ENCODE measurements at places on chromosomes 2 and 18.

GRCh38 chr2:23524261-23524706 lies 139.3 kb downstream of the KLHL29 start:
- DNase-seq, result no peak

GRCh38 chr2:238444242-238444641 lies 17.5 kb downstream of the ASB1 start:
- no peak for DNase-seq

- no peak for DNase-seq
These were observed 65.0 kb upstream of the MMADHC start for GRCh38 chr2:149652526-149652925.

GRCh38 chr2:60094450-60094929 lies 459.0 kb downstream of the BCL11A start:
- DNase-seq, result no peak

GRCh38 chr2:175957845-175958244 lies 44.2 kb downstream of the LNPK start:
- no peak for DNase-seq

GRCh38 chr2:106115250-106115649 lies 78.9 kb downstream of the UXS1 start:
- no peak for DNase-seq

- DNase-seq, result no peak
These were observed 306.7 kb upstream of the MMADHC start for GRCh38 chr2:149894226-149894625.

DNA sequence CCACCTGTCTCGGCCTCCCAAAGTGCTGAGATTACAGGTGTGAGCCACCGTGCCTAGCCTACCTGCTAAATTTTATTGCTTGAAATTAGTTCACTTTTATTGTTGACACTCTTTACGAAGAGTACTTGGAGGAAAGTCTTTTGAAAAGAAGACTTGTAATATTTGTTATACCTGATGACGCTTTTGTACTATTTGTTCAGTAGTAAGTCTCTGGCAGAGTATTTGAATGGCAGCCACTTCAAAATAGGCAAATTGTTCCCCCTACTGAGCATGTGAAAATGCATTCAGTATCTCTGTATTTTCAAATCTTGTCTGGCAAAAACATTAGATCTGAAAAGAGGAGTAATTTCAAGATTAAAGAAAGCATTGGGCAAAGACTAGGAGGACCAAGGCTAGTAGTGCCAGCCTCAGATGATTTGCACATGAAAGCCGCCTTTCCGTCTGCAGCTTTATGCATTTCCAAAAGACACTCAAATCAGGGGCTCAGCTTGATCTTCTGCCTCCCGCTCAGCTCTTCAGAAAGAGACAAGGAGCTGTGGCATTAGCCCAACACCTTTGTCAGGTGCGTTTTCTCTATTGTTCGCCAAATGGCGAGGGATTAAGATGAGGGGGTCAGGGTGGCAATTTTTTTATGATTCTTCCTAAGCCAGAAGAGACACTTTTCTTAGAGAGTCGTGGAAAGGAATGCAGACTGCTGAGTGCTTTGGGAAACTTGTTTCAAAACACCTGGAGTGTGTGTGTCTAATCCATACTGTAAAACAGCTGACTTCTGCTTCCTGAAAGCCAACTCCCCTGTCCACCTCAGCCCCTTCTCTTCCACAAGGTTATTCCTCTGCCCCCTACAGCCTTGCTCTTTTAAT lies 18.8 kb upstream of the FOXI3 start:
- no peak for DNase-seq

- no peak for DNase-seq
These were observed 164.3 kb downstream of the TWIST2 start for GRCh38 chr2:239012228-239012627.

DNA sequence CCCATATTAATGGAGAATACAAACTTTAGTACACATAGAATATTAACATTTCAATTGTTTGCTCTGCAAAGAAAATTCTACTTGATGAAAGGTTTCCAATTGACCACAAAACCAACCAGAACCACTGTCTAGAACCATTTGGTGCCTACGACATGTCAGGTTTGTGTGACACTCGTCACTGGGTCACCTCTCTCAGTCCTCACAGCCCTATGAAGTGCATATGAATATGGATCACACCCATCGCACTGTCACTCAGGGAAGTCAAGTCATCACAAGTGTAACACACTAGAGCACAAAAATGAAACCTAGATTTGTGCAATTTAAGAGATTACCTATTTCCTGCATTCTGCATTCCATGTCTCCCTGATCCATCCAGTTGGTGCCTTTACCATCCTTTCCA lies 43.7 kb downstream of the PTPN2 start:
- no peak for DNase-seq

DNA sequence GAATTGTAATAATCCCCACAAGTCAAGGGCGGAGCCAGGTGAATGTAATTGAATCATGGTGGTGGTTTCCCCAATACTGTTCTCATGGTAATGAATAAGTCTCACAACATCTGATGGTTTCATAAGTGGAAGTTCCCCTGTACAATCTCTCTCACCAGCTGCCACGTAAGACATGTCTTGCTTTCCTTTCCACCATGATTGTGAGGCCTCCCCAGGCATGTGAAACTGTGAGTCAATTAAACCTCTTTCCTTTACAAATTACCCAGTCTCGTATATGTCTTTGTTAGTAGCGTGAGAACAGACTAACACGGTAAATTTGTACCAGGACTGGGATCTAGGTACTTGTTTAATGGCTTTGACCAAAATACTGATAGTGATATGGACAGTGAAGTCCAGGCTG lies 744.3 kb upstream of the REG3G start:
- DNase-seq, result no peak

DNA sequence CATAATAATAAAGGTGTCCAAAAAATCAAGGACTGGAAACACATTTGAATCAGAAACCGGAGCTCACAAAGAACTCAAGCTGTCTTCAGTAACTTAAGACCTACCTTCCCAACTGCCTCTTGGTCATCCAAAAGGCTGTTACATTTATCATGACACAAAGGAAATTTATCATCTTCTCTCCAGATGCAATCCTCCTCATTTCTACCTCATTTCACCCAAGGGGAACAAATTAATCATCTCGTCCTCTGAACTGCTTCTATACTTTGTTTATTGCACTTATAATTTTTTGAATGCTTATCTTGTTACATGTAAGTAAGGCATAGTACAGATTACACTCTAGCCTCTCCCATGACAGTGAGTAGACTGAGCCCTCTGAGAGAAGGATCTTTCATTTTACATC lies 105.1 kb upstream of the RGPD4 start:
- no peak for DNase-seq

DNA sequence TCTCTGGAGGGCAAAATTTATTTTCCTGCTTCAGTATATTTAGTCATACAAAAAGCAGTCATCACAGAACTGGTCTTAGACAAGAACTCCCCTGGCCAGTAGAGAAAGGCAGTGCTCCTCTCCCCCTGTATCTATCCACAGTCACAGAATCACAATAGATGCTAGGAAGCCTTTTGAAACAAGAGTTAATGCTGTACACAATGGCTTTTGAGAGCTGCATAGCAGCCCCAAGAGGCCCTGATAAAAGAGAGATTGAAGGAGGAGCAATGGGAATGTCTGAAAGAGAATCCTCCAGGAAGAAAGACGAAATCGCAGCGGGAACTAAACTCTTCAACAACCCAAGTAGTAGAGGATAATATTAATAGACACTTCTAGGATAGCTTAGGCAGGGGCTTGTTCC lies 330.2 kb downstream of the RBM43 start:
- DNase-seq, result no peak

DNA sequence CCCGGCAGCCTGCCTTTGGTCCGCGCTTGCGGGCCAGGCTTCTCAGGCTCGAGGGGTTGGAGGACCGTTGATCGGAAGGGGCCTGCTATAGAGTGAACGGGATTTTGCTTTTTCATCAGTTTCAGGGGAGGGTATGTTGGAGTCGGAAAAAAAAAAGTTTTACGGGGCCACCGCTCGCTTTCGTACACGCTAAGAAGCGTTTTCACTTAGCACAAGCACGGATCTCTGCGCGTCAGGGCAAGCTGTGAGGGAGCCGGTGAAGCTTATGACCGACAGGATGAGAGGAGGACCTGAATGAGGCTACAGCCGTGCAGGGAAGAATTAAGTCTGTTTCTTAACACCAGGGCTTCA lies 443 bp downstream of the CPSF3 start:
- DNase-seq, result no peak

DNA sequence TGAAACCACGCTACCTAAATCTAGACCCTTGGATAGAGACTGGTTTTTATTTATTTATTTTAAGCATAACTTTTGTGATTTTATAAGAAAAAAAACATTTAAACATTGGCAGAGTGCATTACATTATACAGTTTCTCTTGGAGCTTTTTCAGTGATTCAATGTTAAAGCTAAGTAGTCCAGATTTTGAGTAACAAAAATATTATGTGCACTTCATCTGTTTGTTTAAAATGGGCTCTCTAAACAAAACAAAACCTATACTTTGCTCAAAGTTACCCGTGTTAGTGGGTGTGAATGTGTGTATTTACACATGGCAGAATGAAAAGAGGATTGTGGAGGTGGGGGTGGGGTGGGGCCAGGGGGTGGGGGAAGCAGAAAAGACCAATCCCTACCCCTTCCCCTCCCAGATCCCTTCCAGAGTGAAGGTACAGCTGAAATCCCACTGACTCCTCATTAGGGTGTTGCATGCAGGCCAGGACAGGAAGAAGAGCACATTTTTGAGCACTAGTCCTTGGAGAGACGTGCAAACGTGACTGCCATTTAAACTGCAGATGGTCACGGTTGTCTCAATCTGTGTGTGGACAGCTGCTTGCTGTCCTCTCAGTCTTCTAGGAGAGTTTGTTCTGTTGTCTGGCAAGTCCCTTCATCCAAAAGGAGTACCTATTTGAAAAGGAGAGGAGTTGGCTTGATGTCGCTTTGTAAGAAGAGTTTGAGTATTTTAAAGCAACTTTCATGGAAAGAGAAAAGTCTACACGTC lies 303.0 kb downstream of the ICOS start:
- DNase-seq, result no peak

- no peak for DNase-seq
These were observed 50.7 kb upstream of the LINC00305 start for GRCh38 chr18:64199581-64199980.

DNA sequence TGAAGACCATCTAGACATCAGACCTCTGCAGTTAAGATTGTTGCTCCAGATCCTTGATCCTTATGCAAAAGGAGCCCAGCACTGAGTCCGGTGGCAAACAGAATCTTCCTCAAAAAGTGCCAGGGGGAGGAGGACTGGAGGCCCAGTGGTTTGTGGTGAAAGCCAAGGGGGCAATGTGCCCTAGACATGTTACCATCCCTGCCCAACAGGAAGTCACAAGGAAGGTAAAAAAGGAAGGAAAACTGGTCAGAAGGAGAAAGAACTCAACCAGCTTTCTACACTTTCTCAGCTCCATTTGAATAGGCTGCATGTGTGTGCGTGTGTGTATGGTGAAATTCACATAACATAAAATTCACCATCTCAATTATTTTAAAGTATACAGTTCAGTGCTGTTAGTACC lies 25.0 kb upstream of the KDM3A start:
- no peak for DNase-seq

GRCh38 chr18:46278481-46279465 lies 174.6 kb downstream of the HAUS1 start:
- DNase-seq, result no peak

- DNase-seq, result no peak
These were observed 235.0 kb downstream of the LOXHD1 start for GRCh38 chr18:46421973-46422551.

DNA sequence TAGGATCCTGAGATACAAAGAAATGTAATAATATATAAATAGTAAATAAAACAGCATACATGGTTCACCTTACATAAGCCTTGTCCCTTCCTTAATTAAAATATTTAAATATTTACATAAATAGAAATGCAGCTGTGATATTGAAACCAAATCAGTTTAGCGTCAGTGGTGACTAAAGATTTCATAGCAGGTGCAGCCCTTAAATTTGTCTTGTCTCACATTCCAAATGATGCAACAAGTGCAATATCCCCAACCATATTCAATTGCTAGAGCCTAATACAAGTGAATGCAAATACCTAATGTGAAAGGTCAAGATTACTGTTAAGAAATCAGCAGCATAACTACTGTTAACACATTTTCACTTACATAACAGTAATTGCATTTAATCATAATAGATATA lies 539.5 kb downstream of the NYAP2 start:
- no peak for DNase-seq

GRCh38 chr2:38079116-38080052 lies 3.4 kb upstream of the CYP1B1 start:
- DNase-seq, result no peak

DNA sequence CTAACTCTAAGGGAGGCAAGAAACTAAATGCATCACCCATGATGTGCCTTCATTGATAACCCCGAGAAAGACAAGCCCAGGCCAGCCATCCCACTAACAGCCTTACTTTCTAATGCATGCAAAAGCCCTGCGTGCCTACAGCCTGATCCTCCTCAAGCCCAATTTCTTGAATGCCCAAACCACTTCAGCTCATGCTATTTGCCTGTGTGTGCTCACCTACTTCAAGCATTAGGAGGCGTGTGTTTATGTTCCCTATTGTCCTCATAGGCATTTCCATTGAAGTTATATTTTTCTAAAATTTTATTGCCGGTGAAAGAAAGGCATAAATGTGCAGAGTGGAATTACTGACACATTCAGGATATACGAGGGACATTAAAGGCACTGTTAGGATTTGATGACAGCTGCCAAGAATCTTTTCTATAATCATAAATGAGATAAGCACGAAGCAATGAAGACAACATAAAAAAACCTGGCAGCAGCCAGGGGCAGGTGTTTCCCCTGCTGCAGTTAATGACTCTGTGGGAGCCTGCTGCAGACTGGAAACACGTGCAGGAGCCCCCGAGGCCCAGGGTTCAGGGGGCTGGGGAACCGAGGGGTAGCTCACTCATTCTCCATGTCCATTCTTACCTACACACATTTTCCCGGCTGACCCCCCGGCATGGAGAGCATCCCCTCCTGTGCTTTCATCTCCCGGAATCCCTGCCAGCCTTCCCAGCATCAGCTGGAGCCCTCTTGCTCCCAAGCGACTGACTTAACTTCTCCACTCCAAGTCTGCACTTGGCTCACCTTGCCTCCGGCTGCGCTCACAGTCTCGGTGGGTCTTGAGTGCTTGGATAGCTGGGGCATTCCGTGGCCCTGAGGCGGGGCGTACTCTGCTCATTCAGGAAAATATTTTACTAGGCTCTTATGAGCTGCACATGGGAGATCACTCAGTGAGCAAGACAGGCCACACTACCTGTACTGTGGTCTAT lies 292.3 kb upstream of the SIX2 start:
- DNase-seq, result no peak

GRCh38 chr2:8277921-8278571 lies 403.8 kb upstream of the ID2 start:
- no peak for DNase-seq

- DNase-seq, result no peak
These were observed 345.8 kb downstream of the TDRD15 start for GRCh38 chr2:21469564-21469963.
